Sigmoid colon (tissue), 7 donors: ENCODE measurements at places on chromosomes 6 and 20. TPM values are rescaled to one million over a fixed set of nuclear protein-coding genes. Genes with fewer than 3 reads are reported as not detected.

ZGPAT gene
- total RNA-seq: 19.9 TPM

CTAGE9 gene
- total RNA-seq: not detected

PABPC1L gene
- 1.1 TPM for total RNA-seq

HDGFL1 gene
- not detected for total RNA-seq

ADGRF5 gene
- 8.1 TPM for total RNA-seq

PMEPA1 gene
- total RNA-seq: 8.6 TPM

EYS gene
- total RNA-seq: not detected

SNAI1 gene
- 1.1 TPM for total RNA-seq

NINL gene
- 15.7 TPM for total RNA-seq

SUMO4 gene
- total RNA-seq: 5.4 TPM

DNA sequence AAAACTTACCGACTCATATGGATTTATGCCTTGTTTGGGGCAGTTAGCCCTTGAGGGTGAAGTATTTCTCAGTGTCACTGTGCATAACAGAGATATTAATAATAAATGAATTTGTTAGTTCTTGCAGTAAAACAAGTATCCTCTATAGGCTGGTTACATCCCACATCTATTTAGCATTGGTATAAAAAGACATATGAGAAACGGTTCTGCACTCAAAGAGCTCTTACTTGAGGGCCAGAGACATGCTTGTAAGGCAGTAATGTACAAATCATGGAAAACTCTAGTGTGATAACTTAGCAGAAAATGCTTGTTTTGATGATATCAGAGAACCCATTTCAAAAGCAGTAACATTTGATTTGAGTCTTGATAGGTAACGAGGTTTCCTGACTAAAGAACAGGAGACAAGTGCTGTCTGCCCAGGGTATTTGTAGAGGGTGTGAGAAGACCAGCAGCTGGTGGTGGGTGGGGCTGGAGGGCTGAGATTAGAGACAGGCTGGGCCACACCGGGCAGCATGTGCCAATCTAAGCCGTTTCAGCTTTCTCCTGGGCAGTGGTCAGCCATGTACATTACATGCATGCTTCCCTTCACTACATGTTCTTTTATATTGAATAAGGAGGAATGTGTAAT is 46.3 kb downstream of the TULP4 start:
- DNase-seq: no peak

GRCh38 chr6:453152-453551 is 61.6 kb downstream of the IRF4 start:
- DNase-seq: peak; percentile 78

DNA sequence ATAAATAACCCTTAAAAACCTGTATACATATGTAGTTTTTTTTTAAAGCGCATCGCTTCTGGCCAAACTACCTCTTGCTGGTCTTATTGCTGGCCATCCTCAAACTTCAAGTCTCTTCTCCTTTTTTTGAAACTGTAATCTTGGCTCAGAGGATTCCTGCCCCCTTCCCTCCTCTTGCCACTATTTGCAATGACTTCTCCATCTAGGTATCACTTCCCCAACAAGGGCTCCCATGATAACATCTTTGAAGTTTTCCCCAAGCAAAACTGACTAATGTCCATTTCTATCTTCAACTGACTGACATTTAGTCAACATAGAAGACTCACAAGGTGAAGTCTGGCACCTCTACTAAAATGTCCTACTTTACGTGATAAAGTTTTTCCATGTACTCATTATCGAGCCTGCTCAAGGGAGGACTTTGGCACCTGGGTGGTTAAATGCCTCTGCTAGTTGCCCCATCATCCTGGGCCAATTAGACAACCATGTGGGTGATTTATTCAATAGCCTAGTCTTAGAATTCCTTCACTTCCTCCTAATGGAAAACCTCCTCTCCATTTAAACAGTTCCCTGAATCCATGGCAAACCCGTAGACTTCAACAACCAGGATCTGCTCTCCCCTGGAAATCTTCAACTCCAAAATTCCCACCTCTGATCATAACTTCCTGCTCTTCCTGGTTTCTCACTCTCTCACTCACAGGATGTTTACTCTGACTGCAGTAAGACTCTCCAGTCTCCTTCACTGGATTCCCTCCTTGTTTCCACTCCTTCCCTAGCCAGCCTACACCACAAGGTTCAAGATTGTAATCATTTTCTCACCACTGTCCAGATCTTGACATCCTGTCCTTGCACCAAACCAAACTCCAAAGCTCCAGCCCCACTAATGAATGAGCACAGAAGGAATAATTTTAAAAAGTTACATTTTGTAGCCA is 9.4 kb upstream of the PLAGL1 start:
- no peak for DNase-seq

DNA sequence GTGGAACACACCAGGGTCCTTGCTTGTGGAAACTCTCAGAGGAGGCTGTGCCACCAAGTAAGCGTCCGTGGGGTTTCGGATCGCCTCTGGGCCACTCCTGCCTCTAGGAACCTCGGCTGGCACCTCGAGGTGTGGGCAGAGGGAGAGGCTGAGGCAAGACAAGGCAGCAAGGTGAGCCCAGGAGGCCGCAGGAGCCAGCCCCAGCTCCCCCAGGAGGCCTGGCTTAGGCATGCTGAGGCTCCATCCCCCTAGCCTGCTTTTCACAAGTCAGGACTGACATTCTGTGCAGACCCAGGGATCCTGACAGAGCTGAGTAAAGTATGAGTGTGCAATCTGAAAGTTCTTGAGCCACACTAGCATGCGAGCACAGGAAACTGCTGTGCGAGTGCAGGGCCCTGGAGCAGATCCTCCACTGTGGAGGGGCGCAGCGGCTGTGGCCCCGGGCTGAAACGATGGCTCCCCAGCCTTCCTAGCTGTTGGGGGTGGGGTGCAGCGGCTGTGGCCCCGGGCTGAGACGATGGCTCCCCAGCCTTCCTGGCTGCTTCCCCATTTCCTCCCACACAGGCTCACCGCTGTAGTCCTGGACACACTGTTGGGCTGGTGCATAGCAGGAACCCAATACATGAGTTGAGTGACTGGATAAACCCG is 75.2 kb upstream of the CD93 start:
- peak; percentile 62 for DNase-seq

GRCh38 chr6:3357678-3358077 is 98.9 kb downstream of the PSMG4 start:
- DNase-seq: peak; percentile 49

- DNase-seq: no peak
Observed at GRCh38 chr6:54747955-54748354, 98.6 kb upstream of the FAM83B start.

DNA sequence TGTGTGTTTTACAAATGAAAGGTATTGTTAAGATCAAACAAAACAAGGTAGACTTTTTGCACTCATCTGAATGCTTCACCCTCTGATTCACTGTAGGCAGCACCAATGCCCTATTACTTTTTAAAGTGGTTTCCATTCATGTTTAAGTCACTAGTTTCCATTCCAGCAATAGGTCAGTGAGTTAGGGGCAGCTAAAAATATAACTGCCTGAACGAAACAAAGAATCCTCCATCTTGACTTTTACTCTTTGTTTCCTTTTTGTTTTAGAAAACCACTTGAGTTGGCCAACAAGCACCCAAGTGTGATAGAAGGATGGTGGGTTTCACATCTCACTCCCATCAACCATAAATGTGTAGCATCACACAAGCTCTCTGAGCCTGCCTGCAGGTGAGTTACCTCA is 25.5 kb downstream of the CLIC5 start:
- DNase-seq: no peak

- peak; percentile 94 for DNase-seq
Observed at GRCh38 chr6:131063028-131063763, at the start of gene EPB41L2. Gene EPB41L2, minus strand, starts transcription at chr6:131063245. Its CDS starts 106,760 bp downstream, at chr6:130956485.

DNA sequence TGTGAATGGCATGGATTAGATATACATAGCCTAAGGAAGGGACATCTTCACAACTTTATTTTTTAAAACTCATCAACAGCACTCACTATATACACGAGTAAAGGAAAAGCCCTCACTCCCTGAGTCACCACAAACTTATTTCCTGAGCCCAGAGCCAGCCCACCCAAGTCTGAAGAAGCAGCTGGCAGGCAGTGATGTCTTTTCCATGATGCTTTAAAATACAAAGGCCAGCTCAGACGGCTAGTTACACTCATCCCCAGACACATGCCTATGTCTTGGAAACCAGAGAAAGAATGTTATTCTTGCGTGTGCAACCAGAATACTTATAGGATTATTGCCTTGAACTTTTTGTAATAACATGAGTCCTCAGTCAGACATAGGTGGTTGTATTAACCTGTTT is 114.4 kb downstream of the ADGRG6 start:
- DNase-seq: no peak

DNA sequence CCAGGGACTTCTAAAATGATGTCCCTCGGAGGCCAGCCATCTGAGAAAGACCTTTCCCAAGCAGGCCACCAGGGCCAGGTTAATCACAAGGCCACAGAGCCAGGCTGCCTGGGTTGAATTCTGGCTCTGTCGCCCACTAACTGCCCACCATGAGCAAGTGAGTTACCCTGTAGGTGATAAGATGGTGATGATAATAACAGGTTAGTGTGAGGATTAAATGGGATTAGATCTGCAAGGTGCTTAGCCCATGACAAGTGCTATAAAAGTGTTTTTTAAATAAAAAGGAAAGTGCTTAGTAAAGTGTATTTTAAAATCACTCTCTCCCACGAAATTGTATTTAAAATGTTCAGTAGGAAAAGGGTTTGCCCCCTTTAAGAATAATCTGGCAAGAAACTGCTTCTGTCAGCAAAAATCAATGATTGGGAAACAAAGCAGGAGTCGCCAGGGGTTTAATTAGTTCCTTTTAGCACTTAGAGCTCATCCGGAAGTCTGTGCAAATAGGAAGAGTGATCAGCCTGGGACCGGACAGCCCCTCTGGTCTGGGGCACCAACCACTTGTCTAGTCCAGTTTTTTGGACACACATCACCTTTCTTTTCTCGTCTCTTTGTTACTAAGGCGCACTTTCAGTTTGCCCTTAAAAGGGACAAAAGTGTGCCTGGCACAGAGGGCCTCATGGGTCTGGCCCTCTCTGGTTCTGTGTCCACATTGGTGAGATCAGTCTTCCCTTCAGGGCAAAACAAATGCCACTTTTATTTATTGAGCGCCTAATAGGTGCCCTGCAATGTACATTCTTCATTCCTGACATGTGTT is 150.4 kb downstream of the GRM4 start:
- DNase-seq: no peak

DNA sequence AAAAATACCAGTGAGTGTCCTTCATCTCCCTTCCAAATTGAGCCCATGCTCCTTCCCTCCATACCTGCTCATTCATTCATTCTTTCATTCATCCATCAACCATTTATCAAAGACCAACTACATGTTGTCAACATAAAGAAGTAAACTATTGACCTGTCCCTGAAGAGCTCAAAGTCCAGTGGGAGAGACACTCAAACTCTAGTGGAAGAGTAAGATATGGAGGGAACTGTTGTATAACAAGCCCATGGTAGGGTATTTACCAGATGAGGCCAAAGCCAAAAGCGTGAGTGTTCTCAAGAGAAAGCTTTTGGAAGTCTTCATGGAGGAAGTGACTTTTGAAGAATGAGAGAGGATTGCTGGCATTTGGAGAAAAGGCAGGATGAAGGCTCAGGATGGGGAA is 163.4 kb upstream of the SPACA1 start:
- DNase-seq: no peak

GRCh38 chr20:22572023-22572422 is 12.3 kb downstream of the FOXA2 start:
- DNase-seq: no peak

GRCh38 chr6:20292905-20293304 is 80.6 kb upstream of the MBOAT1 start:
- DNase-seq: no peak

- DNase-seq: peak; percentile 76
Observed at GRCh38 chr20:1827974-1828785, 67.0 kb upstream of the SIRPA start.

DNA sequence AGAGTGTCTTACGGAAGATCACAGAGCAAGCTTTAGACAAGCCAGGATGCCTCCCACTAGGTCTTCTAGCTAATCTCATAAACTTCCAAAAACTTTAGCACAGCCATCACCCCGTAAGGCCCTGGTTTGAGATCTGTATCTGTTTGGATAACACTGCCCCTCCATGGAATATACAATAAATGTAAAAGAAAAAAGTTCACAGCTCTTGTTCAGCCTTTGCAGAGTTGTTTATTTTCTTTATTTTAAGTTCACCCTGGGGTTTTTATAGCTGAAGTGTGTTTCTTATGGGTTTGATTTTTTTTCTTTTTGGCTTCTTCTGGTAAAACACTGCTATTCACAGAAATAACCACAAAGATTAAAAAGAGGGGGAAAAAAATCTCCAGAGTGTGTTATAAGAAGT is 125.6 kb downstream of the EYA2 start:
- DNase-seq: no peak

DNA sequence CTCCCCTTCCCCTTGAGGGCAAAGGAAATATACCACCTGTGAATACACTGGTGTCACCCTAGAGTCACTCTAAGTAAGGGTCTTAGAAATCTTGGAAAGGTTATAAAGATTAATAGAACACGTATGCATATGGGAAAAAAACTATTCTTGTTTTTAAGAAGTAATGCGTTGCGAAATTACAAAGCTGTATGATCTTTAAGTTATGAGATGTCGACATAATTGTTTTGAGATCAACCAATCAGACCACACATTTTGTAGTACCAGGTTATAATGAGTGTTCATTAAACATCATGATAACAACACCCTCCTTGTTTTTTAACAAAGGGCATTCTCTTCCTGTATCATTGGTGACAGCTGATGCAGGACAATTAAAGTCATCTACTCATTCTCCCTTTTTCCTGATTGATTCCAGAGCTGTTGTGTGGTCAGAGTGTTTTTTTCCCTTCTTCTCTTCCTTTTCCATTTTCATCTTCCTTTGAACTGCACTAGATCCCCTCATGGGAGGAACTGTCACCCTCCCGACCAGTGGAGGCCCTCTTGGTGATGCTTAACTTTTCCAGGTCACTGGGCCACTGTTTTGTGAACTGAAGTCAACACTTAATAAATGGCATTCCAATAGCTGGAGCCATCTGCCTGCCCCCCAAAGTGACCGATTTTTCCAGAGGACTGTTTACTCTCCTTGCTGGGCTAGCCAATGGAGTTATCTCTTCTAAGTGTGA is 37.0 kb downstream of the PRDM1 start:
- DNase-seq: no peak

- no peak for DNase-seq
Observed at GRCh38 chr6:96659084-96659845, 96.3 kb downstream of the FHL5 start.
